COR-L47 (cell line): ENCODE measurements at places on chromosomes 5 and 9.

GRCh38 chr5:81183811-81184748 lies 49.0 kb upstream of the CKMT2 start:
- DNase-seq = no peak

GRCh38 chr5:50922942-50923767 lies 256.7 kb downstream of the PARP8 start:
- no peak for DNase-seq

DNA sequence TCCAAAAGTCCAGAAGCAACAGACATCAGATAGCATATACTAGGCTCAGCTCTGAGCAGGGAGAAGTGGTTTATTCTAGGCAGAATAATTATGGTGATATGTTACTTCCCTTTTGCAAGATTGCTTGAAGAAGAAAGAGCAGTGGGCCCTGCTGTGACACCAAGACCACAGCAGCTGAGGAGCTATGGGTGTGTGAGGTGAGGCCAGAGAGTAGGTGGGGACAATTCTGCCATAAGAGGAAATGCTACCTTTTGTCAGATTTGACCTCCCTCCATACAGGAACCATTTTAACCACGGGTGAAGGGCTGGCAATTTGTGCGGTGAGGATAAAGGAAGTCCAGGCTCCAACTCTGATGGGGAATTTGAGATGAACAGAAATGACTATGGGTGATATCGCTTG lies 51.3 kb downstream of the TNFSF15 start:
- no peak for DNase-seq

DNA sequence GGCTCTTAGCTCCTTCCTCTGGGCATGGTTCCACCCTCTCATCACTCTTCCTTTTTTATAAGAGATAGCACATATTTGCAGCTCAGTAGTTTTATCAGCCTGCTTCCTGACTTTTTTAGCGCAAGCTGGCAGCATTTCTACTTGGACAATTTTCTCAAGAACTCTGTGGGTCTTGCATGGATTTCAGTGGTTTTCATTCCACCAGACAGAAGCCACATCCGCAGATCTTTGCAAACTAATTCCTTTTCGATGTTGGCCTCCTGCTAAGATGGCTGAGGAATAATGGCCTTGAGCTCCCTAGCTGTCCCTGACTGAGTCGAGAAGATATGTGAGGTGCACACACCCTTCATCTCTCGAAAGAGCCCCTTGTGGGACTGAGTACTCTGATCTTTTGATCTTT lies 49.5 kb downstream of the GALNT12 start:
- DNase-seq = no peak

GRCh38 chr5:150589862-150590601 lies 50.4 kb upstream of the SYNPO start:
- DNase-seq = no peak

DNA sequence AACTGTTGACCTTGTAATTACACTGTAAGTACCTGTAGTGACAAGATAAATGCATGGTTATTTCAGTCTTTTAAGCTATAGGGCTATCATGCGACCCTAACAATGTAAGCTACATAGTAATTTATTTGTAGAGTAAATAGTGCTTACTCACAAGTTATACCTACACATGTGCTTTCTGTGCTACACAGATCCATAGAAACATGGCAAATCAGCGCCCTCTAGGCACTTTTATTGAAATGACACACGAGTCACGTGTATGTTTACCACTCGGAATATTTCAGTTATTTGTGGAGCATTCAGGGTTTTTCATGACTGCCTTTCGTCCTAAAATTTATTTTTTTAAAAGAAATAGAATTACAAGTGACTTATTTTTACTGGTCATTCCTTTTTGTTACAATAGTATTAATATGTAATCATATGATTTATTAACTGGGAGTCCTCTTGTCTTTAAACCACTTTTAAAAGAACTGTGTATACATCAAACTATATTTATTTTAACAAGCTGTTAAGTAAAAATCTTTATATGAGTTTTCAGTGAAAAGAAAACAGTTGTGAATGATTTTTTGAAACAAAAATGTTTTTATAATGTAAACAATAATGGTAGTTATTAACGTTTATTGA lies 1242.3 kb upstream of the WWC1 start:
- DNase-seq = peak; percentile 51

DNA sequence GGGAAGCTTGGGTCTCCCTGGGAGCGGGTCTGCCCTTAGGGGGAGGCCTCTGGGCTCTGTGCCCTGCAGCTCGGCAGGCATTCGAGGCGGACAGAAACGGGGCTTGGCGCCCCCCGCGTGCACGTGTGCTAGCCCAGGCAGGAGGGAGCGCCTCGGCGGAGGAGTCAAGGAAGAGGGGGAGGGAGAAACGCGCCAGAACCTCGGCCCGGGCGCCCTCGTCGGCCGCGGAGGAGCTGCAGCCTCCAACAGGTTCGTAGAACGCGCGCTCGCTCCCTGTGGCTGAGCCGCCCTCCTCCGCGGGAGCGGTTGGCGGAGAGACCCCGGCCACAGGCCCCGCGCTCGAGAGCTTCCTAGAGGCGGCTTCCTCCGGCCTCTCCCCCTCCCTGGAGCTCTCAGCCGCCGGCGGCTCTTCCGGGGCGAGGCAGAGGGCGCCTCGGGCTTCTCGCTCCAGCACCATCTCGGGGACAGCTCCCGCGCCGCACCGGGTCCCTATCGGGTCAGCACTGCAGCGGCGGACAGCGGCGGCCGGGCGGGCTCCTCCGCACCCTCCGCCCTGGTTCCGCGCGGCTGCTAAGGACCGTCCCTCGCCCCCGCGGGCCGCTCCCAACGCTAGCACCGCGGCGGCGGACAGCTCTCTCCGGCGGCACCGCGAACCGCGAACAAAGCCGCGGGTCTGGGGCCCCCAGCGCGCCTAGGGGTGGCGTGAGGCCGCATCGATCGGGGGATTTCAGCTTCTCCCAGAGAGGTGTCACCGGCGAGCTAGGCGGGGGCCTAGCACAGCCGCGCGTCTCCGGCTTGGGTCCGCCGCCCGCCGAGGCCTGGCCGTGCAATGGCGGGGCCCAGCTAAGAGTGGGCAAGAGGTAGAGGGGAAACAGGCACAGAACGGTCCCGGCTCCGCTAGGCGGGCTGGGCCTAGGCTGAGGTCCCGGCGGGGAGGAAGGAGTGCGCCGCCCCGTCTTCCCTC lies 74.6 kb upstream of the CPLX2 start:
- DNase-seq = peak; percentile 80

DNA sequence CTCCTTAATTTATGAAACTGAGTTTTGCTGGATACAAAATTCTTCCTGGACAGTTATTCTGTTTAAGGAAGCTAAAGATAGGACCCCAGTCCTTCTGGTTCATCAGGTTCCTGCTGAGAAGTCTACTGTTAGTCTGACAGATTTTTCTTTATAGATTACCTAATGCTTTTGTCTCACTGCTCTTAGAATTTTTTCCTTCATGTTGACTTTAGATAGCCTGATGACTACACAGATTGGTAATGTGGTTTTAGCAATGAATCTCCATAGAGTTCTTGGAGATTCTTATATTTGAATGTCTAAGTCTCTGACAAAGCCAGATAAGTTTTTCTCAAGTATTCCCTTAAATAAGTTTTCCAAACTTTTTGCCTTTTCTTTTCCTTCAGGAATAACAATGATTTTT lies 419.7 kb downstream of the CDH10 start:
- DNase-seq = no peak

- DNase-seq = no peak
These were observed 18.0 kb downstream of the DAPK1 start for GRCh38 chr9:87515588-87516221.

GRCh38 chr5:78289911-78290310 lies 4.6 kb downstream of the AP3B1 start:
- DNase-seq = no peak

- no peak for DNase-seq
These were observed 20.5 kb upstream of the FGFR4 start for GRCh38 chr5:177066224-177066623.

GRCh38 chr5:135433681-135434426 lies 13.3 kb downstream of the DCANP1 start:
- no peak for DNase-seq

DNA sequence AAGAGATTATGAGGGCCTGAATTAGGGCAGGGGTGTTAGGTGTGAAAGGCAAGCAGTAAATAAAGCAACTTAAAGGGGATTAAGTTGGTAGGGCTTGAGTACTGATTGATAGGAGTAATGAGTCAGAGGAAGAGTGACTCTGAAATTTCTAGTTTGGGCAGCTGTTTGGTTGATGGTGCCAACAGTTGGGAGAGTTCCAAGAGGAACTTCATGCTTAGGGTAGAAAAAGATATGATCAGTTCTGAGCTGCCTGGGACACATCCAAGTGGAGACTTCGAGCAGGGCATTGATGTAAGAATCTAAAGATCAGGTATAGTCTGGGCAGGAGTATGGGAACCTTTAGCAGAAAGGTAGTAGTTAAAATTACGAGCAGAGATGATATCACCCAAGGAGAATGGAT lies 10.2 kb downstream of the MAMDC2 start:
- no peak for DNase-seq

GRCh38 chr5:172005708-172006320 lies 624 bp downstream of the FBXW11 start:
- DNase-seq = peak; percentile 15

GRCh38 chr9:6535594-6535993 lies 109.9 kb downstream of the GLDC start:
- DNase-seq = no peak

DNA sequence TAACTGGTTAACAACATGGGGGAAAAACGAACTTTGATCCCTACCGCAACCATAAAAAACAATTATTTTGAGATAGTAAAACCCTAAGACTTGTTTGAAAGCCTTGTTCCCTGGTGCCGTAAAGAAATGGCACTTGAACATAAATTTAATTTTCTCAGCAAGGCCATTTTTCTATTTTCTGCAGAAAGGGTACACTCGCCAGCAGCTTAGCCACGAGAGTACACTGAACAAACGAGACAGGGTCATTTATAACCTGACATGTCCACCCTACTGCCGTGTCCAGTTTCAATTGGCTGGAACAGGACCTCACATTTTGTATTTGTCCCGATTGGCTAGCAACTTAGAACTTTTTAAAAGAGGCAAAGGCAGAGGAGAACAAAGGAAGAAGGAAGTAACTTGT lies 26.8 kb downstream of the FBXW11 start:
- DNase-seq = no peak

DNA sequence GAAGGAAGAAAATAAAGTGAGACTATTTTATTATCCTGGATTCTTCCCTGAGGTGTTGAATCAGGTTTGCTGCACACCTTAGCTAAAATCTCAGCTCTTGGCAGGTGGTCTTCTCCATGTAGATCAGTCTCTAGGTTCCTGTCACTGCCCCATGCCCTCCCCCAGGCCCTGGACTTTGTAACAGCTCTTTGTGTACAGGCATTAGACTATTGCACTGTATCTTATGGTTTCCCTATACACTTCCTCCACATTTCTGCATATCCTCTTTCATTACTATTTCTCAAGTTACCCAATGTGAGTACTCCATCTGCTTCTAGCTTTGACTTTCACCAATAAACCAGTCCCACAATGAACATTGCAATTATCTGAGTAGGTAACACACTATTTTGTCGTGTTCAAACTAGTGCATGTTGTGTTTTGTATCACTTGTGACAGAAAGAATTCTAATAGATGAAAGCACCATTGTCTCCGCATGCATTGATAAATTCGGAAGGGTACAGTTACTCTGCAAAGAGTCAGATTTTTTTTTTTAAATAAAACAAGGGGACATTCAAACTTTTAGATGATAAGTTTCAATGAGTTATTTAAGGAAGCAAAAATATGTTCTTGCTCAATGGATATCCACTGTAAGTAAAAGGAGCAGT lies 1348.7 kb upstream of the C9orf72 start:
- no peak for DNase-seq

DNA sequence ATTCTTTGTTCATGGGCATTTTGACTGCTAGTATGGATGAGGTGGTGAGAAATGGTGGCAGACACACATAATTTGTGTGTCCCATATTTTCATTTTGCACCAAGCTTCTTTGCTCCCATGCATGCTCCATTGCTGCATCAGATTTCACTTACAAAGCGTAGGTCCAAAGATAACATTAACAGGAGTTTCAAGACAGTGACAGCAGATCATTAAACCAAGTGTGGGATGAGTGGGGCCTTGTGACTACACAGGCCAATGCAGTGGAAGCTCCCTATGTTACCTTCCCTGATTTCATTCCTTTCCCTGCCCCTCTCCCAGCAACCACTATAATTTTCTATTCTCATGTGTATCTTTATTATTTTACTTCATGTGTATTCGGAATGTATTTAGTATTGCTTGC lies 142.0 kb downstream of the AOPEP start:
- DNase-seq = no peak

DNA sequence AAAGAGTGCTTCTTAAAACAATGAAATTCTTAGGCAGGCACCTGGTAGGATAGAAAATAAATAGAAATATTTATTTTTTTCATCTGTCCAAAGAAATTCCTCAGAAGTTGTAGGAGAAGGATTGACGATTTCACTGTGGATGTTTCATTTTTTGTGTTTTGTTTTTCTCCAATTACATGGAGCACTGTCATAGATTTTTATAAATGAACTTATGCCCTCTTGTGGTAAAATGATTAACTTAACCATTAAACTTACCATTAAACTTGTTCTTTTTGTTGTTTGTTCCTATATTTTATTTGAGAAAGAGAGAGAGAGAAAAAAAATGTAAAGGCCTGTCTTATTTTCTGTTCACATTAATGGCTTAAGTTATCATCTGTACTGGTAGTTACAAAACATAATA lies 339.2 kb downstream of the PRR16 start:
- peak; percentile 6 for DNase-seq

DNA sequence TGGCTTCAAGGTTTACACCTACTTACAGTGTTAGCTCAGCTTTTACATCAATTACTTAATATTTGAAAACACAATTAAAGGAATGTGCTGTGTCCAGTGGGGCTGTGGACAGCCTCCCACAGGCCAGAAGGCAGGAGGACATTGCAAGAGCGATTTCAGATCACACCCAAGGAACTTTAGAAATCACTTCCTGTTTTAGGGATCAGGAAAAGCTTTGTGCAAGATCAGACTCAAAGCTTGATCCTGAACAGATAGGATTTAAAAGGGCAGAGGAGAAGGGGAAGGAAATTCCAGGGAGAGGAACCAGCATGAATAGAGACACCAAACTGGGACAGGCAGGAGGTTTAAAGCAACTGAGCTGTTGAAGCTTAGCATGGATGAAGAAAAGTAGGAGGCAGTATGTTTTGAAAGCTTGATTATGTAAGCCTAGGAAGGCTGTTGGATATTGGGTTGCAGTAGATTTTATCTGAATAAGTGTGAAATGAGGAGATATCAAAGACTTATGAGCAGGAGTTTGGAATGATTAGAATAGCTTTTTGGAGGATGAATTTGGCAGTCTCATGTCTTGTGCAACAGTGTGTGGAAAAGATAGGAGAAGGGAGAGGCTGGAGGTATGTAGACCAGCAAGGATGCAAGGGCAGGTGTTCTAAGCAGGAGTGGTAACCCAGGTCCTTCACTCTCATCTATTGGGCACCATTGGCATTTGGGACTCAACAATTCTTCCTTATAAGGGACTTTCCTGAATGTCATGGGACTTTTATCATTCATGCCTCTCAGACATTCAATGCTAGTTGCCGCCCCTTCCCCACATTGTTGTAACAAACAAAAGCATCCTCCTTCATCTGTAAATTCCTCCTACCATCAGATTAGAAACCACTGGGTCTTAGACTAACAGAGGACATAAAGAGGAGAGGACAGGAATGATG lies 123.5 kb downstream of the TARS1 start:
- DNase-seq = no peak
